ENCODE measurements at places on chromosomes 4 and X.

- DNase-seq, result no peak
Observed at GRCh38 chrX:3340016-3340415, 6.4 kb downstream of the MXRA5 start.

GRCh38 chrX:108090491-108091263 lies 665 bp downstream of the PSMD10 start:
- no peak for DNase-seq

- no peak for DNase-seq
Observed at GRCh38 chr4:42914937-42915336, 22.4 kb downstream of the GRXCR1 start.

DNA sequence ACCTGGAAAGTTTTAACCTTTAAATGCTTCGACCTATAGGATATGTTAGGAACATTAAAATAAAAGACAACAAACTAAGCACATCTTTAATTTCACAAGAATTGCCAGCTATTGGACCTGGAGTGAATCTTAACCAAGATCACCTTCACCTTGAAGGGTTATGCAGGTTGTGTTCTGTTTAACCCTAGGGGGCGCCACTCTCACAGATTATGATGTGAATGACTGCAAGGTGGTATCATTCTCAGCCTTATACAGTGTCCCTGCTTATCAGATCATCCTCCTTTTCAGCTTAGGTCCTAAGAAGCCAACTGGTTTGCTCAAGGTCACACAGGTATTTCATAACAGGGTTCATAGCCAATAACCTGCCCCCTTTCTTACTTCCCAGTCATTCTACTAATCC lies 23.5 kb downstream of the INTS6L start:
- DNase-seq, result no peak

GRCh38 chr4:107913283-107913899 lies 18.0 kb upstream of the CYP2U1 start:
- DNase-seq, result peak; percentile 54

DNA sequence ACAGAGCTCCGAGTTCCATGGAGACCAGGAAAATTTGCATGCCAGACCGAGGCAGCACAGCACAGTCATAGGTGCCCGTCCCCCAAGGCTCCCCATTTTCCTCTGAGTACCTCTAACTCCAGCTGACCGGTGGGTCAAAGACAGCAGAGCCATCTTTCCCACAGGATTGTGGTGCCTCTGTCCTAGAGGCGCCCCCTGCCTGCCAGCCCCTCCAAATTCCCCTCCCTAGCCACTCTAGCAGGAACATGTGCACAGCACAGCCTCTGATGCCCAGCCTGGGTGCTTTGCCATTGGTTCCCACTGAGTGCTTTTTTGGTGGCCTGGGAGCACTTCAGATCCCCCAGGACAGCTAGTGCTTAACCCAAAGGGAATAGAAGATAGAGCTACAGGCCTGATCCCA lies 368.5 kb upstream of the PABPC5 start:
- no peak for DNase-seq

GRCh38 chr4:71974681-71975080 lies 57.1 kb upstream of the NPFFR2 start:
- DNase-seq, result no peak

DNA sequence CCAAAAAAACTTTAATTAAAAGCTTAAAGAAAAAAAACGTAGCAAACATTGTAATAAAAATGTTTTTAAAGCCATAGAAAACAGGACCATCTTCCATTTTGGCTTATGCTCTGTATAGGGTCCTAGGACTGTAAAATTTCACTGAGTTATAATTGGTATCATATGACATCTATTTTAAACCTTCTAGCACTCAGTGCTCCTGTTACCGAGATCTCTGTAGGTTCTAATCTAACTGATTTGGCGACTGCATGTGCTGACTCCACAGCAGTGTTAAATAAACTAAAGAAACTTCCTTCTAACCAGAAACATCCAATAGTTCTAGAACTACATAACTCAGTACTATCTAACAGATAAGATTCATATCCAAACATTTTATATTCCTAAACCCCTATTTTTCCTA lies at the start of gene ASB11:
Gene ASB11 (minus strand): TSS at position 132 of the 400 bp plus-strand sequence. CDS start 35 bp downstream, at position 97.
- no peak for DNase-seq

DNA sequence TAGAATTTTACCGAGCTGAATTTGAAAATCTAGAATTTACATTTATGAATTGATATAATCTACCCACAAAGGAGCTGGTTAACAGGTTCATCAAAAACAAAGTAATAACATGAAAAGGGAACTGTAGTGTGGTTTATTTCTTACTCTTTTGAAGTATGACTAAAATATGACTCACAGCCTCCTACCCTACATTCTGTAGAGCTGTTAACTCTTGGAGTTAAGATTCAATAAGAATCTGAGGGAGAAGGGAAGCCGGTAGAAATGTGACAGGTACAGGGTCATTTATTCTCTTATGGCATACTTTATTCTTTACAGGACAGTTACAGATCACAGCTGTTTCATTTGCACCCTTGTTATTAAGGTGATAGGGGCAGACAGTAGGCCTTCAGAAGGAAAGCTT lies 132.2 kb upstream of the FAM47B start:
- DNase-seq, result no peak

- no peak for DNase-seq
Observed at GRCh38 chrX:29470030-29470429, 745.3 kb upstream of the MAGEB2 start.

GRCh38 chrX:146041741-146042140 lies 224.1 kb downstream of the SLITRK2 start:
- DNase-seq, result no peak

DNA sequence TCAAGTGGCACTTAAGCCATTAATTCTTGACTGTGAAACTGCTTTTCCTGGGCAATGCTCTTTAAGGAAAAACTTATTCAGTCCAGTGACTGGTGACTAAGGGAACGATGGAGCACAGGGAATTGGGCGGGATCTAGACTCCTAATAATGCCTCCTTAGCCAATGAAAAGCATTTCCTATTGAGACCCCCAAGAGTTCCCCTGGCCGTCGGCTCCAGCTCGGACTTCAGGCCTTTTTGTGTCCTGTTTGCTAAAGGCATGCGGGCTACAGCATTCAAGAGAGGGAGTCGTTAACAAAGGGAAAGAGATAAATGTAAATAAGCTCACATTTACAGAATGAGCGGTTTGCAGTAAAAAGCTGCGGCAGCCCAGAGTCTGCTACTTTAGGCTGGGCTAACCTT lies at the start of gene LPAR4:
Gene LPAR4 (plus strand): TSS at position 232 of the 400 bp plus-strand sequence. CDS start 7,150 bp downstream, outside the sequence.
- no peak for DNase-seq

DNA sequence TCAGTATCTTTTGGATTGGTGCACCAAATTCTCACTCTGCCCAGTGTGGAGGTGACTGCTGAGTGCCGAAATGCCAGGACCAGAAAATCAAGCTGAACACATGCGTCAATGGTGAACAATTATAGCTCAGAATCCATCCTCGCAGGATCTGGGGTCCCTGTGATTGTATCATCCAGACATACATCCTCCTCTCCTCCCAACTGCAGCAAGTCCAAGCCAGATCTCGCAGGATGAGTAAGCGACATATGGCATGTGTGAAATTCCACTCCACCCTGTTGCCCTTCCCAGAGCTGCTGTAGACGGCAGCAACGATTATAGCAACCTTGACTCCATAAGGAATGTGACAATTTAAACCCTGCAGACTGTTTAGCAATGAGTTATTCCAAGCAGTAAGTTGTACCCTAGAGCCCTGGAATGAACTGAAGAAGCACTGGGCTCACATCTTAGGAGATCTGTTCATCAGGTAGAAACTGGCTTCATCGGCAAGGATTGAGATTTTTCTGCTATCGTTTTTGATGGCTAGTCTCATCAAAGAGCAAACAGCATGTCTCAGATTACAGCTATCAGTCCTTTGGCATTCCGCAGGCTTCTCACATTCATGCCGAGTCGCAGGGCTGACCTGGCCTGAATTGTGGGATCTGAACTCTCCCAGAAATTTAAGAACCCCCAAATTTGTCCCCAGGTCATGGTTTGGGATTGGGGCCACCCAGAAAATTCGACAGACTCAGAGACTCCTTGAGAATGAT lies 35.5 kb upstream of the SORBS2 start:
- peak; percentile 16 for DNase-seq

GRCh38 chr4:174826660-174827059 lies 2.4 kb downstream of the GLRA3 start:
- DNase-seq, result no peak
